ENCODE measurements at places on chromosomes 5 and 9.

GRCh38 chr5:106014262-106014661 is 1656.5 kb downstream of the EFNA5 start:
- no peak for DNase-seq

- no peak for DNase-seq
These were observed 38.6 kb downstream of the RALGPS1 start for GRCh38 chr9:126953041-126953809.

DNA sequence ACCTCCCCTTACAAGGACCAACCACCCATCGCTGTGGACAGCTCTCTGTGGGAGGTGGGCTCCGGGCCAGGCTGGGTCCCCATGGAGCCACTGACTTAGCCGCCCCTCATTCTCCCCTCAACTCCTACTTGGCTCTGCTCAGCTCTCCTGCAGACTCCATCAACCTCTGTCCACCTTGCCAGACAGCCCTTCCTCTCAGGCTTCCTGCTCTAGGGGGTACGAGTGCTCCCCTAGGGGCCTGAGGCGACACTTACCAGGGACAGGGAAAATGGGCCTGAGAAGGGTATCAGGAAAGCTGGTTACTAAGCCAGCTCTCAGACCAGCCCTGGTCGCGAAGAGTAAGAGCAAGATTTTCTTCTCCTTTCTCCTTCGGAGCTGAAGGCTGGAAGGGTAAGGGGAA is 43.9 kb downstream of the SHB start:
- no peak for DNase-seq

DNA sequence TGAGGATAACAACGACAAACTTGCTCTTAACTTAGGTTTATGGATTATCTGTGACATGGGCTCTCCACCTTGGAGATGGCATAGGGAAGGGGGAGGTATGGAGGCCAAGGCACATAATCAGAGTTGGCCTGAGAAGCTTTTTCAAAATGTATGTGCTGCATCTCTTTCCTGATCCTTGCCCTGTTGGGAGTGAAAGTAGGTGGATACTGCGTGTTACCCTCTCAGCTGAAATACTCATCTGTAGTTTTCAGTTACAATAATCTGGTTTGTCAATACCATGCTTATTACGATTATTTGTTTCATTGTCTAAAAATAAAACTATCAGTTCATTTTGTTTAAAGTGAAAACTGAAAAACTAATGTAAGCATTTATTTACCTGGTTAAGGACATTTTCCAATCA is 86.7 kb downstream of the SLC44A1 start:
- DNase-seq: no peak

GRCh38 chr9:95753762-95754465 is 121.6 kb upstream of the ERCC6L2 start:
- peak; percentile 79 for DNase-seq

Measured in NCI-H2081 treated with DMSO at 0.1 percent for 48 hours (cell line).